ENCODE measurements at places on chromosomes 3 and 15.

- DNase-seq, result no peak
These were observed 30.7 kb downstream of the NANOGP8 start for GRCh38 chr15:35054380-35054779.

GRCh38 chr15:99321468-99321867, 70.2 kb downstream of the LRRC28 start:
- no peak for DNase-seq

- DNase-seq, result peak; percentile 54
These were observed 12.8 kb downstream of the LXN start for GRCh38 chr3:158659454-158660237.

GRCh38 chr3:155780291-155780690, 25.8 kb downstream of the C3orf33 start:
- no peak for DNase-seq

GRCh38 chr3:7328339-7328738, 467.4 kb downstream of the GRM7 start:
- DNase-seq, result no peak

GRCh38 chr3:30232142-30232541, 374.3 kb upstream of the TGFBR2 start:
- no peak for DNase-seq

GRCh38 chr3:104547031-104547430, 819.7 kb upstream of the ALCAM start:
- no peak for DNase-seq

GRCh38 chr3:155138677-155139076, 58.6 kb downstream of the MME start:
- DNase-seq, result no peak

DNA sequence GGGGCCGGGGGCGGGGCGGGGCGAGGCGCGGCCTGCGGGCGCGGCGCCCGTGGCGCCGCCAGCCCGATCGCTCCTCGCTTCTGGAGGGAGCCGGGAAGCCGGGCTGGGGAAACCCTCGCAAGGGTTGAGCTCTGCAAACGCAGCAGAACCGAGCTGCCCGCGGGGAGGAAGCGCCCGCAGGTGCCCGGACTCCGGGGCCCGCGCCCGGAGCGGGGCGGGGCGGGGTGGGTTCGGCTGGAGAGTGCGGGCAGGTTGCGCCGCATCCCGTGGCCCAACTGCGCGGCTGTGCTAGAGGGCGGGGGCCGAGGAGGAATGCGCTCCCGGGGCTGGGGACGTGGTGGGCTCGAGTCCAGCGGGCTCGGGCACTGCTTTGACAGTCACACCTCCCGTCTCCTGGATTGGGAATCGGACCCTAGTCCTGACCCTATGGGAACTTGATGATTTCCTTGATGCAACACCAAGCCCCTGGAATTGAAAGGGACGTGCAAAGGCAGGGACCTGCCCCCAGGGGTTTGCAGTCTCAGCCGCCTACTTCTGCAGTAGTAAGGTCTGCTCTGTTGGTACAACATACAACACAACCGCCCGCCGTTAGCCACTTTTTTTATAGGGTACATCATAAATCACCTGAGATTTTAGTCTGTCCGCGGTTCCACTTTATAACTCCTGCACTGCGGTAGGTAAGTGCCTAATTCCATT, 34.3 kb downstream of the ZBTB38 start:
- DNase-seq, result peak; percentile 54

DNA sequence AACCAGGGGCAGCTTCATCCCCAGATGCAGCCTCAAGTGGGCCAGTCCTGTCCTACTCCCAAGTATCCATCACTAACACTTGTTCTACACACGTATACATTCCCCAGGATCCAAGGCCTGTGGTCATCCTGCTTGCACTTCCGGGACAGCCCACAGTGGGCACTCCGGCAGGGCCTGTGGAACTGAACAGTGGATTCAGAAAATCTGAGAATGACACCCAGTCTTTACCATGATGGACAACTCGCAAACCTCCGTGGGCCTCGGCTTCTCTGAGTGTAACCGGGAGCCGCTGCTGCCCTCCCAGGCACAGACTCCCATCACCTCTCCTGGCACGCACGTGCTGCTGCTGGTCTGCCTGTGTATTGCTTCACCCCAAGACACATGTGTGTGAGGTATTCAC, 59.6 kb downstream of the ATP10A start:
- DNase-seq, result no peak

- DNase-seq, result no peak
These were observed 335.9 kb downstream of the LPP start for GRCh38 chr3:188489639-188490405.

Data from cerebellar cortex (tissue), 1 donor.